DMS79 (cell line): ENCODE measurements at places on chromosomes 3 and 15.

DNA sequence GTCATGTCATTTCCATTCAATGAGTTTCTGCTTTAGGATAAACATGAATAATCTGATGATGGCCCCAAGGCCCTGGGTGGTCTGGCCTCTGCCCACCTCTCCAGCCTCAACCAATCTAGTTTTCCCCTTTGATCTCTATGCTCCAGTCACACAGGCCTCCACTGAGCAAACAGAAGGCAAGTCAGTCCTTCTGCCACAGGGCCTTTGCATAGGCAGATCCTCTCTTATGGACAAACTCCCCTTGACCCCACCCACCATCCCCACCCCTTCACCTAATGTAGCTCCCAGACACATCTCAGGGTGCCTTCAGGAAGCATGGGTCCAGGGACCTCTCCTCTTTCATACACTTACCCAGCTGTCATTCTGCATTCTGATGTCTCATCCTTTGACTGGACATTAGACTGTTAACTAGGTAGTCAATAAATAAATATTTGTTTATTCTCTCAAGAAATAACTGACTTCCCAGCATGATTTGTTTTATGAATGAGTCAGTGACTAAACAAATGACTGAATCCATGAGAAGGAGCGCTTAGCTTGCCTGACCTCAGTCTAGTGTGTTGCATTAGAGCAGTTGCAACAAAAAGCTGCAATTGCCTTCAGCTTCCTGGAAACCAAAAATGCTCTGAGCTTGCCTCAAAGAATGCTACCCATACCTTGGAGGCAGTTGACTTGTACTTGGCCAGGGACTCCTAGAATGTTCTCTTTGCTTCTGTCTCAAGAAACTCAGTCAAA lies 386.6 kb upstream of the WNT5A start:
- no peak for DNase-seq

- DNase-seq, result no peak
Observed at GRCh38 chr3:172359996-172360395, 88.3 kb downstream of the GHSR start.

DNA sequence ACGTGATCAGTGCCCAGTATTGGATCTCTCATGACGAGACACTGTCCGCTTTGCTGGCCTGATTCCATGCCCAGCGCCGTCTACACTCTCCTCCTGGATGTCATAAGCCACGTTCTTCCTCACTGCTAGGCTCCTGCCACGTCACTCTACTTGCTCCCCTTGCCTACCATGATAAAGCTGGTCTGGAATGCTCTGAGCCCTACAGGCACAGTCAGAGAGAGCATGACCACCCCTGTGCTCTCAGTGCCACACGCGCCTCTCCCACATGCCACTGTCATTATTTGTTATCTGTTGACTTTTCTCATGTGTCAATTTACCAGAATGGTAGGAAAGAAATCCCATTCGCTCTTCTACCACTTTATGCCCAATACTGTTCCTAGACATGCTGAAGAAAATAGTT lies 148.6 kb downstream of the ANO10 start:
- no peak for DNase-seq

DNA sequence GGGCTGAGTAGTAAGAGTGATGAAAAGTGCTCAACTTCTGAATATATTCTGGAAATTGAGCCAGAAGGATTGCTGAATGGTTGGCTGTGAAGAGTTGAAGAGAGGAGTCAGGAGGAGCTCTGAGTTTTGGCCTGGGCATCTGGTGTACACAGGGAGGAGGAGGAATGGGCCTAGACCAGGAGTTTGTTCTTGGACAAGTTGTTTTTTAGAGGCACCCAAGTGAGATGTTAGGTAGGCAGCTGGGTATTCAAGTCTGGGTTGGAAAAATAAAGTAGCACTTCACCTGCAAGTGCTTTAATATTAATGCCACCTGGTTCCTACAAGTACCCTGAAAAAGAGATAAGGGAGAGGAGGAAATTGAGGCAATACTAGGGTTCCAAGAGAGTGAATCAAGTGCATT lies 14.7 kb downstream of the BSN start:
- peak; percentile 75 for DNase-seq

DNA sequence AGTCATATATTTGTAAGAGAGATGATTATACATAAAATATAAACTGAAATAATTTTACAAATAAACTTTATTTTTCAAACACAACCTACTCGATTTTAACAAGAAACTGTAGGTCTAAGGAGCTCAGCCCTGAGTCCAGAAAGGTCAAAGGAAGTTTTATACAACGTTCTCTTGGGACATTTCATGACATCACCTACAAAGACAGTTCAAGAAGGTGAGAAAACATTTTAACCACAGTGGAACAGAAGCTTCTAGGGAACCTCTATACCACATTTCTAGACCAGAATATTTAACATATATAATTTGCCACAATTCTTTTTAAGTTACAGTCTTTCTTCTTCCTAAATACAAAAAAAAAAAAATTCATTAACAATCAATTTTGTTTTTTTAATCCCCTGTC lies 40.1 kb downstream of the CBLB start:
- DNase-seq, result no peak

DNA sequence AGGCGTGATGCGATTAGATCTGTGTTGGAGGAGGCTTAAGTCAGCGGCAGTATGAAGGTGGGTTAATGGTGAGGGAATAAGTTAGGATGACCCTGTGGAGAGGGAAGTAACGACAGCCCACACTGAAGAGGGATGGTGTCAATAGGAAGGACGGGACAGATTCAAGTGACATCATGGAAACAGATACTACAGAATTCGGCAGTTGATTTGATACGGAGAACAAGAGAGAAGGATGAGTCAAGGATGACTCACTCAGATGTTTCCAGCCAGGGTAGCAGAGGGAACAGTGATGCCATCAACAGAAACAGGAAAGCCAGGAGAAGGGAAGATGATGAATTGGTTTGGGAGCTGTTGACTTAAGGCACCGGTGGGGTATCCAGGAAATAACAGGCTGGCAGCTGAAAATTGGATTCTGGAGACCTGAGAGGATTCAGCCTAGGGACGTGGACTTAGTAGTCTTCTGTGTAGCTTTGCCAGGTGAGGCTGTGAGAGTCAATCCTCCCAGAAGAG lies 38.0 kb downstream of the SHC4 start:
- no peak for DNase-seq

DNA sequence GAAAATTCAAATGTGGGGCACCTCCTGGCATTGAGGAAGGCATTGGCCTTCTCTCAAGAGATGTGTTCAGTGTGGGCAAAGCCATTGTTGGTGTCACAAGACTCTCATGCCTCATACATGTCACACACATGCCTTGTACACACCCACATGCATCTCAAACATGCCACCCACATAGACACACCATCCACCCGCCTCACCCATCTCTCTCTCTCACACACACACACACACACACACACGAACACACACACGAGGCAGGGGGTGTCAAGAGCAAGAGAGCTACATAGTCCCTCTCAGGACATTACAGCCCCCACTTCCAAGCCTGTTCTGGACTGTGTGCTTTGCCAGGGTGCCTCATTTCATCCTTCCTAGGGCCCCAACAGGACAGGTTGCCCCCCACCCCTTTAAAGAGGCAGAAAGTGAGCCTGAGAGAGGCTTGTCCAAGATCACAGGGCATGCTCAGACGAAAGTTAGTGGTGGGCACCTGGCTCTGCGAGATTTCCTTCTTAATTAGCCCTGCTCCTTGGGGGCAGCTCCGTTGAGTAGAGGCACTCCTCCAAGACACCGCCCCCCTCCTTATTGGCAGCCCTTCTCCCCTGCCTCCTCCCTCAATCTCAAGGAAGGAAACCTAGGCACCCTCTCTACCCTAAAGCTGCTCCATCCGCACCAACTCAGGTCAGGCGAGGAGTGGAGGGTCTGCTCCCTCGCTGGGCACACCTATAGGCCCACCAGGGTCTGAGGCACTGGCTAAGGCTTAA lies 50.5 kb upstream of the CCDC174 start:
- DNase-seq, result no peak

GRCh38 chr3:60557122-60557521 lies 694.1 kb downstream of the FHIT start:
- no peak for DNase-seq

DNA sequence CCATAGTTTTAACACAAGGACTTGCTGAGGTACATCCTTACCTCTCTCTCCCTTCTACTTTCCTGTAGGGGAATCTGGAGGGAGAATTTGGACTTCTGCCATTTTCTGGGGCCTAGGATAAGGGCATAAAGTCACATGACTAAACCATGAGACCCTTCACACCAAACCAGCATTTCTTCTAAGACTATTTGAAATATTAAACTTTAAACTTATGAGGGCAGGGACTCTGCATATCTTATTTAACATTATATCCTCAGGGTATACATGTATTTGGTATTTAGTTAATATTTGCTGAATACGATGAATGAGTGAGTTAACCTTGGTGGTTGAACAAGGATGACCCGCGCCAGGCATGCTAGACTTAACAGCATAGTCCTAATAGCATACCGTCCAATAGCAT lies 63.4 kb downstream of the USP13 start:
- DNase-seq, result no peak

DNA sequence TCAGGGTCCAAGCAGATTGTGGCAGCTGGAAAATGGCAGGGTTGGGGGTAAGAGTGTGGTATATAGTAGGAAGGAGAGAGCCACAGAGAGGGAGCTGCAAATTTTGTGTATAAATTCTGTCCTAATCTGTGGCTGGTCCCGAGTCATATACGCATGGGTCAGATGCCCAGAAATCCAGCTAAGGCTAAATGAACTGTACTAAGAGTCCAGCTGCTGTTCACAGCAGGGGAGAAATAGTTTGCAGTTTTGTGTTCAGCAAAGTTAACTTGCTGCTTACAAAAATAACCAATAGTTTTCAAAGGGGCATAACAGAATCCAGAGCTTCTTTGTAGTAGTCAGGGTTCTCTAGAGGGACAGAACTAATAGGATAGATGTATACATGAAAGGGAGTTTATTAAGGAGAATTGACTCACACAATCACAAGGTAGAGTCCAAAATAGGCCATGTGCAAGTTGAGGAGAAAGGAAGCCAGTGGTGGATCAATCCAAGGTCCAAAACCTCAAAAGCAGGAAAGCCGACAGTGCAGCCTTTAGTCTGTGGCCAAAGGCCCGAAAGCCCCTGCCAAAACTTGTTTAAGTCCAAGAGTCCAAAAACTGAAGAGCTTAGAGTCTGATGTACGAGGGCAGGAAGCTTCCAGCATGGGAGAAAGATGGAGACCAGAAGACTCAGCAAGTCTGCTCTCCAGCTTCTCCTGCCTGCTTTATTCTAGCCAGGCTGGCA lies 146.1 kb upstream of the KBTBD8 start:
- DNase-seq, result no peak

DNA sequence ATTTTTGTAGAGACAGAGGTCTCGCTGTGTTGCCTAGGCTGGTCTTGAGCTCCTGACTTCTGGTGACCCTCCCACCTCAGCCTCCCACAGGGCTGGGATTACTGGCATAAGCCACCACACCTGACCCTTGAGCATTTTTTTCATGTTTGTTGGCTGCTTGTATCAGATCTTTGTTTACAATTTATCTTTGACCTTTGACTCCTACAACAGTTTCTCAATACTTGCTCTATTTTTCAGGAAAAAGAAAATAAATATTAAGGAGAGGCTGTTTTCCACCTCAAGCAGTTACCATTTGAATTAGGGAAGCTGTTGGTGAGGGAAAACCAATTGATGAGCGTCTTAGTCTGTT lies 44.5 kb downstream of the LIMD1 start:
- no peak for DNase-seq

DNA sequence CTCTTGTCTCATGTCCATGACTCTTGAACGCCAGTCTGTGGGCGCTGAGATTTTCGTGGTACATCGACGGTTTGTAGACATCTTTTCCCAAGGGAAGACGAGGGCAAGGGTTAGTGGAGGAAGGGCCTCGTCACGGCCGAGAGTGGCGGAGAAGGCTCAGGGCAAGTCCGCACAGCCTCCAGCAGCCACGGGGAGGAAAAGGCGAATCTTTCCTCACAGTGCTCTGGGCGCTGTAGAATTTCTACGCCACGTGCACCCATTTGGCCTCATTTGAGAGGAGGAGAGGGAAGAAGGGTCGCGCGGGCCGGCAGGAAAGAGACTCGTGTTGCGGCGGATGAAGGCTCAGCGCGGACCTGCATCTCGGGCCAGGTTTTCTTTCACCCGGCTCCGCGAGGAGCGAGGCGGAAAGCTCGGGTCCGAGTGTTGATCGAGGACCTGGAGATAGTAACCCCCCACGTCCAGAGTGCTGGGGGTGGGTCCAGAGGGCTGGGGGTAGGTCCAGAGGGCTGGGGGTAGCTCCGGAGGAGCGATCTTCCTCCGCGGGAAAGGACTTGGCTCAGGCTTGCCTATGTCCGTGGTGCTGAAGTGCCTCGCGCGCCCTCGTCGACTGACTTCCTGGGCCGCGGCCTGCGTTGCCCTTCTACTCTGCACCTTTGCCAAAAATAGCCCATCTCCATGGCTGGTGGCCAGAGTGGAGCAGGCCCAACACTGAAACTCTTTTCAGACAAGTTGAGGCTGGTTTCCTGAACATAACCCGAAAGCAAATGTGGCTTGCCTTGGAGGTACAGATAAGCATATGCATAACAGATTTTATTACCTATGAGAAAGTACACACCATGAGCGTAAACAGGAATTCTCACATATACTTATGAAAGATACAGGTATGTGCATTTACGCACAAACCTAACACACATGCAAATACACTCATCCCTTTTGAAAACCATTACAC lies 1.1 kb downstream of the SLC35G2 start:
- DNase-seq, result peak; percentile 46

GRCh38 chr3:142213298-142213697 lies 12.1 kb downstream of the GK5 start:
- no peak for DNase-seq

DNA sequence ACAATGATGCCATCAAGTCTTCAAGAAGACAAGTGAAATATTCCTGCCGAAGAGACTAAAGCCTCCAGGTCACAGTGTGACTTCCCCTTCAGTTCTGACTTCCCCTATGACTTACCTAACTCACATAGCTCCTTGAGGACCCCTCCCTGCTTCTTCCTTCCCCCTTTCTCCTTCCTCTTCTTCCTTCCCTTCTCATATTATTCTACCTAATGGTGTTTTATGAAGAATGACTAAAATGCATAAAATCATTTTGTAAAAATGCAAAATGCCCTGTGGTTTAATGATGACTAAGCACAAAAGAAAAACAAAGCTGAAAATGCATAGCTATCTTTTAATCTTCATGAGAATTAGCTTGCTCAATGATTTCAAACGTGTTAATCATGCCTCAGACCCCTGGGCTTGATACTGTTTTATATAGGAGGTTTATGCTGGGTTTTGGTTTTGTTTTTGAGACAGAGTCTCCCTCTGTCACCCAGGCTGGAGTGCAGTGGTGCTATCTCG lies 26.1 kb upstream of the TM4SF4 start:
- no peak for DNase-seq

DNA sequence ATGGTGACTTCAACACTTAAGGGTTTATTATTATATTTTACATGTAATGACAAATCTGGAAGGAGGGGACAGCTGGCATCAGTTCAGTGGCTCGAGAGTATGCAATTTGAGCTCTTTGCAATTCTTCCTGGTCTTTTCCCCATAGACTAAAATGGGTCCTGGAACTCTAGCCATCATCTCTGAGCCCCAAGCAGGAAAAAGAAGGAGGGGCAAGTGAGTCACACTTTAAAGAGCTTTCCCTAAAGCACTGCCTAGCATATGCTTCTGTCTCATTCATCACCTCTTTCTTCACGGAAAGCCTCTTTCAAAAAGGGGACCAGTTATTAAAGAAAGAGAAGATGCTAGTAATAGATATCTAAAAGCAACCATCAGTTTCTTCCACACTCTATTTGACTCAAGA lies 466.3 kb downstream of the ZIC1 start:
- no peak for DNase-seq
